ENCODE measurements at places on chromosomes 1 and 21.
A peak's percentile ranks its signal among the peaks of the same experiment; 100 is the strongest.

- no peak for DNase-seq
Observed at GRCh38 chr21:25298512-25299491, 308.5 kb downstream of the MRPL39 start.

DNA sequence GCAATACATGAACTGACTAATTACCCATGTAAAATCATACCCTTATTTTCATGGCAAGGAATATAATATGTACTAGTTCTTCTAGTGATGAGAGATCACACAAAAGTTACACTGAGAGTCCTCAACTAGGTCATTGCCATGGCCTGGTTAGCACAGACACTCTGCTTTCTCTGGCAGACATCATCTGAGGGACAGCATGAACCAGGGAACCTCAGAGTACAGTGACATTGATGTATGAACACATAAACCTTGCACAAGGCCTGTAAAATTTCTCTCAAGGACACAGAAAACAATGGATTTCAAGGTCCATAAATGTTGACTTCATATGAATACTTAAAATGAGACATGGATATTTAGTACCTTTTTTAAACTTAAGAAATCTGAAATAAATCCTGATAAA lies 108.8 kb upstream of the MAGI3 start:
- DNase-seq: no peak

- DNase-seq: no peak
Observed at GRCh38 chr21:36627242-36627641, 71.7 kb upstream of the SIM2 start.

GRCh38 chr1:101520302-101520701 lies 283.5 kb downstream of the S1PR1 start:
- DNase-seq: peak; percentile 41

GRCh38 chr21:24823247-24823646 lies 784.0 kb downstream of the MRPL39 start:
- no peak for DNase-seq

- DNase-seq: no peak
Observed at GRCh38 chr1:151309811-151310323, 17.3 kb downstream of the PI4KB start.

GRCh38 chr1:89221341-89221740 lies 22.6 kb upstream of the GBP4 start:
- no peak for DNase-seq

- DNase-seq: no peak
Observed at GRCh38 chr1:41169066-41169798, 72.9 kb downstream of the SCMH1 start.

- no peak for DNase-seq
Observed at GRCh38 chr1:115073298-115074087, 15.8 kb downstream of the TSPAN2 start.

DNA sequence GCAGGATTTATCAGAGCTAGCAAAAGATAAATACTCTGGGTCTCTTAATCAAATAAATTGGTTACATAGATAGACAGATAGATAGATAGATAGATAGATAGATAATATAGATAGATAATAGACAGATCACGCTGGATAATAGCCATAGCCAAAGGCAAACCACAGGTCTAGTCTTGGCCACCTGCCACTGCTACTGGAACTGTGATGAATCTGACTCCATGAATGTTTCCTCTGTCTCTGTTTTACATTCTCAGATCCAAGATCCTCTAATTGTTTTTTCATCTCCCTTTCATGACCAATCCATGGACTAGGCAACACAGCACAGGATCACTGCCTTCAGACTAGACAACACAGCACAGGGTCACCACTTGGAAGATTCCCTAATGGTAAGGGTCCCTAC lies 444.7 kb upstream of the NFIA start:
- DNase-seq: no peak

DNA sequence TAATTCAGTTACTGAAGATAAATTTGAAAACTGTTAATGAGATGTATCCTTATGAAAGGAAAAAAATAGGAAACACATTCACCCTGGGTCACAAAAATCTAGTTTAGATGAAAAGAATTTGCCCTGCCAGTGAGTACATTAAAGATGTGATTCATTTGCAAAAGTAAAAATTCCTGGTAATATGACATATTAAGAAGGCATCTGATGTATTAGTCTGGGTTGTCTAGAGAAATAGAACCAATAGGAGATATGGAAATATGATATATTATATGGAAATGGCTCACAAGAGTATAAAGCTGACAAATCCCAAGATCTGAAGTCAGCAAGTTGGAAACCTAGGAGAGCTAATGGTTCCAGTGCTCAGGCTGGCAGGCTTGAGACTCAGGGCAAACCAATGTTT lies 153.8 kb downstream of the MRPL39 start:
- DNase-seq: no peak

DNA sequence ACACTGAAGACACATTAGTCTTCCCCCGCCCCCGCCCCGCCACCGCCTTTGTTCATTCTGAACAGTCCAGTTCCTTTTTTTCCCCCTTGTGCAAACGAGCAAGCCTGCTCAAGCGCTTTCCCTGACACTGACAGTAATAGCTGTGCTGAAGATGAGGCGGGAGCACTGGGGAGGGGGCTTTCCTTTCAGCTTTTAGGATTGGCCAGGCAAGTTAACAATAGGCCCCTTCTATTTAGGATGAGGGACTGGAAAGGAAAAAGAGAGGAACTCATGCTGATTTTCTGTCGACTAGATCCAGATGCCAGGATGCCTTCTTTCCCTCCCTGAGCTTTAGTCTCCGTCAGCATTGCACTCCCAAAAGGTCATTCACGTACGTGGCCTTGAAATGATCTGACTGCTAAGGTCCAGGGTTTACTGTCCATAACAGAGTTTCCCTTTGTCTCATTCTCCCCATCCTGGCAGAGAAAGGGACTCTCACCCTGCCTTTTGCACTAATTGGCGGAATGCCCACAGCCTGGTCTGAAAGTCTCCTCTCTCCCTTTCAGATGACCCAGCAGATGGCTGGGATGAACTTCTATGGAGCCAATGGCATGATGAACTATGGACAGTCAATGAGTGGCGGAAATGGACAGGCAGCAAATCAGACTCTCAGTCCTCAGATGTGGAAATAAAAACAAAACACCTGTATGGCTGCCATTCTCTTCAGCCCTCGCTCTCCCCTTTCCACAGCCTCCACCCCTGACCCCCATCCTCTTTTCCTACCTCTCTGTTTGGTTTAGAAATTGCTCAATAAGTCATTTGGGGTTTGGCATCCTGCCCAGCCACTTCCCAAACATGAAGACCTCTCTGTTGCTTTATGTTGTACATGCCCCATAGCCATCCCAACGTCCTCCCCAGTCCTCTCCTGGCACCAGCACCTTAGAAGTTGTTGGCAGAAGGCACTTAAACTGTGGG lies 28.6 kb upstream of the ZFP69B start:
- DNase-seq: no peak

- no peak for DNase-seq
Observed at GRCh38 chr1:24896596-24897262, 33.3 kb downstream of the RUNX3 start.
